ENCODE measurements at places on chromosomes 2 and 18.
A peak's percentile ranks its signal among the peaks of the same experiment; 100 is the strongest.

- no peak for DNase-seq
Measured at GRCh38 chr2:133489146-133489545, 79.1 kb downstream of the NCKAP5 start.

DNA sequence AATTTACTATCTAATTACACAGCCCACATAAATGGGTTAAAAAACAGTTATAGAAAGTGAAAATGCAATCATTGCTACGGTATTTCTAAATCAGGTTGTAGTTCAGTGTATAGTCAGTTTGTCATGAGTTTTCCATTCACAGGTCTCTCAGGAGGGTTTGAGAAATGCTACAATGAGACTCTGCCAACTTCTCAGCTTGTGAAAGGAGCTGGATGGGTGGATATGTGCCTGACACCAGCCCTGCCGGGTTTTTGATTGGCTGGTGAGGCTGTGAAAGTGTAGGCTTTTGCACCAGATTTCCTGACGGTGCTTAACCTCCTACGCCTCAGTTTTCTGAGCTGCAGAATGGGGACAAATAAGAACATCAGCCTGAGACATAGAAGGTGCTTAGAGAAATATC lies 102.6 kb upstream of the SMIM21 start:
- DNase-seq: no peak

GRCh38 chr2:239015901-239016675 lies 168.2 kb downstream of the TWIST2 start:
- no peak for DNase-seq

- no peak for DNase-seq
Measured at GRCh38 chr18:49228187-49228586, 232.3 kb downstream of the DYM start.

DNA sequence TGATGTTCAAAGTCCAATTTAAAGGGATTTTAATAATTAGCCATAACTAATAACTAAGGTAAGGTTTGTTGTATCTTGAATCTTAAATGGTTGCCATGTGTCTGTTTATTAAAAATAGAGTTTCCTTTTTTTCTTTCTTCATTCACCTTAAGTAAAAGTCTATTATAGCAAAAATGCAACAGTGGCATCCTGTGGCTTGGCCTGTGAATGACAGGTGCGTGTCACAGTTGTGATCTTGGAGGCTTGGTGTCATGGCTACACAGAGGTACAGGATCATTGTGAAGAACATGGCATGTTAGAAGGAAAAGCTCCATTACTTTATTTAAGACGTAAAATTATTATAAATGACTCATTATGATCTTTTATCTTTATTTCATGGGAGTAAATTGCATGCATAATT lies 246.1 kb downstream of the BCL2 start:
- DNase-seq: no peak

DNA sequence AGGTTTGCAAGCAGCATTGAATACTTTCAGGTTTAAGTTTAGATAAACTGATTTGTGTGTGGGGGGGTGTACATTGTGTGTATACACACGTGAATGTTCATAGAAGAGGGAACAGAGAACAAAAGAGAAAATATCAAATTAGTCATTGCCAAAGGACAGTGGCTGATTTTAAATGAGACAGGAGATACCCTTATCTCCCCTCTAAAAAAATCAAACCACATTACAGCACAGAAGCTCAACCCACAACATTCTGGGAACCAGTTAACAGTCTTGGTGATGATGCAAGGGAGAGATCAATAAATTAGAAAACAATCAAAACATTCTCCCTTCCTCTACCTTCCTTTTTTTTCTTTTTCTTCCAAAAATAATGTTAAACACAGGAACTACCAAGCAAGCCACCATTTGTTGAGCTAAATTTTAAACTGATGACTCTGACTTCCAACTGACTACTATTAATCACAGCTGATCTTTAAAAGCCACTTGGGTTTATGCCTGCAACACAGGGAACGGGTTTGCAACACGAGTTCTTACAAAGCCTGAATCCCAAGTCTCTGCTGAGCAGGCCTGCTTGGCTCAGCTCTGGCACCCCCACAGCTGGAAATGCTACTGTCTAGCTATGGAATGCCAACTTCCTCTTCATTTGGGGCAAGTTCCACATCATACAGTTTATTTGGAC lies 119.2 kb upstream of the ACVR1C start:
- DNase-seq: no peak

DNA sequence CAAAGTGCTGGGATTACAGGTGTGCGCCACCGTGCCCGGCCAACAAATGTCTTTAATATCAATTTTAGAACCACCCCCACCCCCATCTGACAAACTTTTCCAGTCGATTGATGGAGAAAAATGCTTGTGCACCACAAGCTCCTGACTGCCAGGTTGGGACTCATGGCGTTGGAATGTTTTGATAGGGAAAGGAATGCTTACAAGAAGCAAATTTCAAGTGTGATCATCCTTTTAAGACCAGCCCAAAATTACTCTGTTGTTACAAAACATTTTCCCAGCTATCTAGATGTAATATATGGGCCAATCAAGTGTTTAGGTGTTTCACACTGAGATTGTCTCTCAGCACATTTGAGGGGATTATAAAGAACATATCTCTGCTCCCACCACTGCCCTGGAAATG lies 45.2 kb downstream of the UBXN4 start:
- no peak for DNase-seq

- no peak for DNase-seq
Measured at GRCh38 chr2:108413711-108414095, 35.3 kb upstream of the GCC2 start.

- DNase-seq: no peak
Measured at GRCh38 chr2:16330571-16330970, 335.1 kb downstream of the CYRIA start.

DNA sequence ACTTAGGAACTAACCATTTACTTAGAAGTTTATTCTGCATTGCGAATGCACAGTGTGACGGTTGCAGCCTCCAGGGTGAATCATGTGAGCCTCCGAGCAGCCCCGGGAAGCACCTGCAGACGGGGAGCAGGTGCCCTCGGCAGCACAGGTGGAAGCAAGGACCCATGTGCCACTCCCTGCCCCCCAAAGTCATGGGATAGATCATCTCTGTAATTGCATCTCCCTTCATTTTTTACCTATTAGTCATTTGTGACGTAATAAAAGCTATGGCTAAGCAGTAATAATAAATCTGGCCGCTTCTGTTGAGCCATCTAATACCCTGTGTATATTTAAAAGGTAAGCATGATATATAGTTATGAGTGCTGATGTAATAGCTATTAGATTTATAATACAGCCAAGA lies 97.2 kb downstream of the PTGR3 start:
- peak; percentile 7 for DNase-seq

GRCh38 chr18:59629894-59630293 lies 67.3 kb downstream of the CCBE1 start:
- no peak for DNase-seq

DNA sequence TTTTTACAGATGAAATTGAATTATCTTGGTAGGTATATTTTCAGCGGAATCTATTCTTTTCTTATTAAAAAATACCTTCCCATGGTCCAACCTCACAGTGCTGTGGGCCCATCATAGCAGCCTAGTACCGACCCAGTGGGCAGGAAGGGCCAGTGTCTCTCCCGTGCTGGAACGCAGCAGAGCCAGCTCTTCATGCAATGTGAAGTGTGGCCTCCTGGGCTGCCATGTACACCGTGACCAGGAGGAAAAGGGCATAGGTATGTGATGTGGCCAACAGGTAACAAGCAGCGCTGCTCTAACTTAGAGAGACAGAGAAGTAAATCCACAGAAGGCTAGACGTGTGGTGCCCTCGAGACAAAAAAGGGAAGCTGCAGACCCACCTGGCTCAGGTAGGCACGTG lies 221.1 kb upstream of the SALL3 start:
- DNase-seq: no peak

DNA sequence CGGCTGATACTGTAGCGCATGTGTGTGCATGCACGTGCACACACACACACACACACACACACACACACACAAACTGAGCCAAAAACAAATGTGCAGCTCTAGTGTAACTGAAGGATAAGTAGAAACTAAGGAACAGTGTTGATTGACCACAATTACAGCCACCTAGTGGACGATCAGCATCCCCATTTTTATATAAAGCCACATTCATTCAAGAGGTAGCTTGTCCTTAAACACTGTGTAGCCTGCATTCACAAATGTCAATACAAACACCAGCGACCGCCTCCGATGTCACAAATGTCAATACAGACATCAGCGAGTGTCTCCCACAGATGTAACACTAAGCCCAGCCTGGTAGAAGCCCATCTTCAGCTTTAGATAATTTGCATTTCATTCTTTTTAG lies 167.4 kb downstream of the PTGR3 start:
- no peak for DNase-seq

GRCh38 chr2:142142595-142142994 lies 11.8 kb upstream of the LRP1B start:
- DNase-seq: no peak

GRCh38 chr2:149745396-149746230 lies 158.0 kb upstream of the MMADHC start:
- no peak for DNase-seq

DNA sequence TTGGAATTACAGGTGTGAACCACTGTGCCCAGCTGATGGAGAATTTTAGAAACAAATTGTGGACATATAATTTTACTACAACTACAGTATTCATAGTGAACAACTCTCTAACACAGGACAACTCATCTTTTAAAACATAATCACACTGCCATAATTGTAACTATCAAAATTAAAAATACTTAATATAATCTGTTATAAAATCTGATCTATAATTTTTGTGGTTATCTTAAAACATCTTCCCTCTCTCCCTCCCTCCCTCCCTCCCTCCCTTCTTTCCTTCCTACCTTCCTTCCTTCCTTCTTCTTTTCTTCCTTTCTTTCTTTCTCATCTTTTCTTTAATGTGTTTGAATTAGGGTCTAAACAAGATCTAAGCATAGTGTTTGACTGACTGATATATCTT lies 577.7 kb downstream of the CNTNAP5 start:
- no peak for DNase-seq

DNA sequence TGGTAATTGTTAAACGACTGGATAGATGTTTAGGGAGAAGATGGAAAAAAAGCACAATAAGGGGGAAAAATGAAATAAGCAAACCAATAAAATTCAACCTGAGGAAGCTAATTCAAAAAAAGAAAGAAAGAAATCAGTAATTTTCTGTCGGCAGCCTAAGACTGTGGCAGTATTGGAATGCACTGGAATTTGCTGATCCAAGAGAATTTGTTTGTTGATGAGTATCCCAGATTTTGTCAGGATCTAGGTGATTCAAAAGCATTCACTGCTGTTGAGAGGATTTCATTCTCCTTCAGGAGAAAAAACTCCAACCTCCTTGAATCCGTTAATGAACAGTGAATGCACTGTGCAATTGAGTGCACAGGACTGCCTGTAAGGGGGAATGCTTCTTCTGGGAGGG lies 546.7 kb downstream of the CNTNAP5 start:
- DNase-seq: no peak

GRCh38 chr2:164257742-164258141 lies 363.5 kb downstream of the GRB14 start:
- DNase-seq: peak; percentile 4

- no peak for DNase-seq
Measured at GRCh38 chr2:66346231-66346664, 88.7 kb upstream of the MEIS1 start.

- DNase-seq: no peak
Measured at GRCh38 chr2:12277241-12278034, 439.3 kb upstream of the TRIB2 start.

GRCh38 chr2:11103984-11104793 lies 51.1 kb upstream of the SLC66A3 start:
- DNase-seq: no peak

DNA sequence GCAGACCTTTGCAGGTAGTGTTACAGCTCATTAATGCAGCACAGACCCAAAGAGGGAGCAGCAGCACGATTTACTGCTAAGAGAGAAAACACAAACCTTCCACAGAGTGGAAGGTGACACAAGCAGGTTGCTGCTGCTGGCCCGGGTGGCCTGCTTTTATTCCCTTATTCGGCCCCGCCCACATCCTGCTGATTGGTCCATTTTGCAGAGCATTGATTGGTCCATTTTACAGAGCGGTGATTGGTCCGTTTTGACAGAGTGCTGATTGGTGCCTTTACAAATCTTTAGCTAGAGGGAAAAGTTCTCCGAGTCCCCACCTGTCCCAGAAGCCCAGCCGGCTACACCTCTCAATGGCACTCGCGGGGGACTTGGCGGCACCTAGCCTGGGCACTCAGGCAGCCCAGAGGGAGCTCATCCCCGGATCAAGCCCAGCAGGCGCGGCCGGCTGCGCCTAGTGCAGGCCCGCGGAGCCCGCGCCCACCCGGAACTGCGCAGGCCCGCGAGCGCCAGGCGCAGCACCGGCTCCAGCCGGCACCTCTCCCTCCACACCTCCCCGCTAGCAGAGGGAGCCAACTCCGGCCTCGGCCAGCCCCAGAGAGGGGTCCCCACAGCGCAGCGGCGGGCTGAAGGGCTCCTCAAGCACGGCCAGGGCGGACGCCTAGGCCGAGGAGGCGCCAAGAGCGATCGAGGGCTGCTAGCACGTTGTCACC lies 825.6 kb upstream of the HS6ST1 start:
- DNase-seq: no peak

- DNase-seq: no peak
Measured at GRCh38 chr2:165621086-165621560, 151.6 kb downstream of the CSRNP3 start.

DNA sequence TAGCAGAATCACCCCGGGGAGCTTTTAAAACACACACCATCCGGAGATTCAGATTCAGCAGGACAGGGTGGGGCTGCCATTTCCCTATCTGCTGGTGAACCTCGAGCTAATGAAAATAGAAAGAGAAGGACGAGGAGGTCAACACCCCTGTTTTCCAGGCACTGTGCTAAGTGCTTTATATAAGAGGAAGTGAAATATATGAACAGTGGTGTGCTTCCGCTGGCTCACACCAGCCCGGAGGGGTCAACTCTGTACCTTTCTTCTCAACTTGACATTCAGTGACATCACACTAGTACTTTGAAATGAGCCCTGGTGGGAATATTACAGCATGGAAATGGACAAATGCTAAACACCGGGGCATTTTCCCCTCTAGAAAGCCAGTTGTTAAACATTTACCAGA lies 108.3 kb upstream of the LTBP1 start:
- DNase-seq: no peak

- DNase-seq: no peak
Measured at GRCh38 chr2:235083822-235084221, 132.0 kb downstream of the SH3BP4 start.

DNA sequence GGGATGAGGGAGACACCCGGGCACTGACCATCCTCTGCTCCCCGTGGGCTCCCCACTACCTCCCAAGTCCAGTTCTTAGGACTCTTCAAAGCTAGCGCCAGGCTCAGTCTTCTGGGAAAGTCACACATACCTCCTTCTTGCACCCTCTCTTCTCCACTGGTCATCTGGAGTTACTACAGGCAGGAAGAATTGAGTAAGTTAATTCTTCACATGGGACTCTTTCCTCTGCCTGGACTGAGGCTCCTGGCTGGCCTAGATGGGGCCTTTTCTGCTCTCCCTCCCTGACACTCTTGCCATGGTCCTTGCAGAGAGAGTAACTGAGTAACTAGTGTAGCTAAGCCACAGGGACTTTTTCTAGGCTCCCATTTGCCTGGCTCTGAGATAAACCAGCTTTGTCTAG lies 96.5 kb upstream of the CELF4 start:
- no peak for DNase-seq

Data from NCI-H1105 (cell line).